Transverse colon (tissue), 4 donors: ENCODE measurements at places on chromosomes 11 and 22. TPM values are rescaled to one million over a fixed set of nuclear protein-coding genes. Genes with fewer than 3 reads are reported as not detected.

USP2 gene
- 26.6 TPM for total RNA-seq

SYT9 gene
- not detected for total RNA-seq

NLRP14 gene
- total RNA-seq: 0.41 TPM

CHEK2 gene
- total RNA-seq: 12.1 TPM

LRRC56 gene
- 3.7 TPM for total RNA-seq

GNB1L gene
- total RNA-seq: 0.80 TPM

RAG2 gene
- total RNA-seq: not detected
